ENCODE measurements at places on chromosomes 5 and 9.

DNA sequence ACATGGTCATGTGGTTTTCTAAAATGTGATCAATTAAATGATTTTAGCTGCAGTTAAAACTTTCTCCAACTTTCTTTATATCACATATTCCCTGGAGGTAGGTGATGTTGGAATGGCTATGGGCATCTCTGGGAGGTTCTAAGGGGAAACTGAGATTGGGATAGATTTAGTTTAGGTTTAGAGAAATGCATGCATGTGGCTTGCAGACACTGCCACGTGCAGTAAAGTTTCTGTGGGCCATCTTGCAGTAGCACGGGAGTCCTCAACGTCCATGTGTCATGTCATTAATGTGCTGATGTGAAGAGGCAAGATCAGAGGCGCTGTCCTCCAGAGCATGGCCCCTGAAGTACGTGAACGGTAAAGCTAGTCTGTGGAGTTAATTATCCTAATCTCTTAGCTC, 532.7 kb downstream of the SEMA5A start:
- no peak for DNase-seq

- DNase-seq, result no peak
Observed at GRCh38 chr5:38595132-38595745, 38.8 kb upstream of the LIFR start.

DNA sequence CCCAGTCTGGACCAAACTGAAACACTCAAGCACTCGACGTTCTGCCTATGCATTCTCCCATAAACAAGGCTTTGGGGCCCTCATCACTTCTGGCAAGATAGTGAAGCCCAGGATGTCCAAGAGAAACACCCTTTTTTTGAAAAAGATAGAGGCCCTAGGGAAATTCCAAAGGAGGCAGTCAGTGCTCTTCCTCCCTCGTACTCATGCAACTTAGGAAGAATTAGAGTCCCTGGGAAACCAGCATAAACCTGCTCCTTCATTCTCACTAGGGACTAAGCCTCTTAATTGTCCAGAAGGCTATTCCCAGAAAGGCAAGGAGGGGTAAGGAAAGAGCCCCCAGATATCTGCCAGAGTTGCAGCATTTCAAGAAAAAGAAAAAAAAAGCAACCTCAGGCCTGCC, 7.8 kb upstream of the RUSC2 start:
- no peak for DNase-seq

DNA sequence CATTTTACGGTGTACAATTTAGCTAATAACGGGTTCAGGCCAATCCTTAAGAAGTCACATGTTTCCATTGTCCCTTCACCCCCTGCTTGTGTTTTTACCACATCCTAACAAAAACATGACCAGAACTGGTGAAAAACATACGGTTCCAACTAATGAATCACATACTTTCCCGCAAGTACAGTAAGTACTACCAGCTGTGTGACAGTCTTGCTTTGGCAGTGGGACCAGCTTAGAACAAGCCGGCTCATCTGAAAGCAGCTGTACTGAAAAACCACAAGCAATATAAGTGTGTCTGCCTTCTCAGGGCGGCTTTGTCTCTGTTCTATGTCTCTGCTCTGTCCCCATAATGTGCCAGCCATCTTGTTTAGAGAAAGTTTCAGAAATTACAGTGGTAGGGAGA, 242.5 kb downstream of the BNC2 start:
- DNase-seq, result no peak

- no peak for DNase-seq
Observed at GRCh38 chr5:116766470-116766947, 191.9 kb upstream of the SEMA6A start.

GRCh38 chr5:37112383-37112991, 136.7 kb downstream of the CPLANE1 start:
- DNase-seq, result no peak

DNA sequence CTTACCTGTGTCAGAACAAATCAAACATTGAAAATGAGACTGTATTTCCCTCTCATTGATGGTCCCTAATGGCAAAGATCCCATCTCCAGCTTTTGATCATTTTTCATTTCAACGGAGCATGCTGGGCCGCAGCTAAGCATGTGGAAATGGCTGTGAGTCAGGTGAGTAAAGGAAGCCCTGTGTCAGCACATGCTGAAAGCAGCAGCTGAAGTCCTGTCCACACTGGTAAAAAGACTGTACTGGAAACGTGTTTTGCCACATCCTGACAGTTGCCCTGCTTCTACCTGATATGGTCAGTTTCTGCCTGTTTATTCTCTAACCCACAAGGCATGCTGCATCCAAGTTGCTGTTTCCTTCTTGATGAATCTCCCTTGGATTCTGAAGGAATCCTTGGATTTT, 330.1 kb downstream of the EFNA5 start:
- DNase-seq, result no peak

DNA sequence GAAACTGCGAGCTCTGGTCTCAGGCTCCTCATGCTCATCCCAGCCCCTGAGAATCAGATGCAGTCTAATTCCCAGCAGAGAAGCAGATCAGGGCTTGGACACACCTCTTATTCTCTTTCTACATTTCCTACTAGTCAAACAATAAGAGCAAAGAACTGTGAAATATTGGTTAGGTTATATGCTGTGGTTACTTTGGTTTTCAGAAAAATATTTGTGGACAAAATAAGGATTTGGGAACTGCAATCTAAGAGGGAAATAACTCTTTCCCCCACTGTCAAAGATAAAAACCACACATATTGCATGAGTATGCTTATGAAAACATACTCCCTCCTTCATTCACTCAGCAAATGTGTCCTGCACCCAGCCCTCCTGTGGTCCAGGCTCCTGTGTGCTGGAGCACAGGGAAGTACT, 164.5 kb upstream of the S1PR3 start:
- no peak for DNase-seq

GRCh38 chr9:3237121-3237520, 288.7 kb downstream of the RFX3 start:
- DNase-seq, result no peak

- DNase-seq, result no peak
Observed at GRCh38 chr5:159343295-159344094, 13.2 kb upstream of the IL12B start.

GRCh38 chr5:6069496-6070185, 308.7 kb downstream of the MED10 start:
- no peak for DNase-seq

Measured in stimulated activated CD8-positive, alpha-beta memory T cell treated with anti-CD3 and anti-CD28 coated beads, Interleukin-15, amount 100 ng/mL, for 24 hours (primary cell).